ENCODE measurements at places on chromosomes 2 and 18. TPM values are rescaled to one million over a fixed set of nuclear protein-coding genes. Genes with fewer than 3 reads are reported as not detected.

The KYNU gene
- 41.1 TPM for total RNA-seq

The ACVR1 gene
- total RNA-seq: 14.5 TPM

The KLHL30 gene
- total RNA-seq: 0.85 TPM

The IL1RL1 gene
- total RNA-seq: 11.6 TPM

The TTLL4 gene
- total RNA-seq: 5.1 TPM

All from tracheal epithelial cell (primary cell).